ENCODE measurements at places on chromosomes 4 and X.
A peak's percentile ranks its signal among the peaks of the same experiment; 100 is the strongest.

- DNase-seq = no peak
Measured at GRCh38 chrX:47596256-47596655, 14.0 kb downstream of the TIMP1 start.

DNA sequence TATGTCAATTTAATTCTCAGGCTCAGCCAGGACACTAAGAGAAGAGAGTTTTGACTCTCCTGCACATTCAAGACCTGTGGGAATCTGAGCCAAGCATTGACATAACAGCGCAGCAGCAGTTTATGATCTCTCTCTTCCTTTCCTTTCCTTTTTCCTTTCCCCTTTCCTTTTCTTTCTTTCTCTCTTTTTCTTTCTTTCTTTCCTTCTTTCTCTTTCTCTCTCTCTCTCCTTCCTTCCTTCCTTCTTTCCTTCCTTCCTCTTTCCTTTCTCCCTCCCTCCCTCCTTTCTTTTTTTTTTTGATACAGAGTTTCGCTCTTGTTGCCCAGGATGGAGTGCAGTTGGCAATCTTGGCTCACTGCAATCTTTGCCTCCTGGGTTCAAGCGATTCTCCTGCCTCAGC is 21.6 kb downstream of the SAT1 start:
- DNase-seq = no peak

GRCh38 chr4:158459085-158459820 is 62.4 kb upstream of the RXFP1 start:
- DNase-seq = no peak

DNA sequence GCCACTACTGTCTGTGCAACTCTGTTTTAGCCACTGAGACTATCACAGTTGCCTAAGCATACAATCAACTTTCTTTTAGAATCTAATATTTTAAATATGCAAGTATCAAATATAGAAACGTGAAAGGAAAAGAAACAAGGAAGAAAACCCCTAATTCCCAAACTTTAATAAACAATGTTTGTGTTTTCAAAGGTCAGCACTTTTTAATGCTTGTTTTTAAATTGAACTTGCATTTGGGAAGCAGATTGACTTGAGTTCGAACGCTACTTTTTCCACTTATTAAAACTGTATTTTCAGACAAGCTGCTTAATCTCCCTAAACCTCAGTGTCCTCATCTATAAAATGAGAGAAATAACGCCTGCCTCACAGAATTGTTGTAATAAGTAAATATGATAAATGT is 185.8 kb upstream of the GPC4 start:
- DNase-seq = no peak

DNA sequence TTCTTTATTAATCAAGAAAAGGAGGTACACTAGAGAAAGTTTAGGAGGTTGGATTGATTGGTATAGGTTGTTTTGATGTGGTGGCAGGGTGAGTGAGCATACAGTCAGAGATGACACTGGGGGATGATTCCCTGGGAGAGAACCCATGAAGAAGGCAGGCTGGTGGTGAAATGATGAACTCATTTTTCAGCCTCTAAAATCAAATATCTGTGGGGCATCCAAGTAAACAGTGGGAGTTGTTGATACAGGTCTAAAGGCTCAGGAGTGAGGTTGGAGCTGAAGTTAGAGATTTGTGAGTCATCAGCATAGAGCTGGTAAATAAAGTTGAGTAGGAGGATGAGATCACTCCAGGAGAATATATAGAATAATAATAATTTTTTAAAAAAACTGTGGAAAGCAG is 10.0 kb upstream of the AP1S2 start:
- peak; percentile 44 for DNase-seq

DNA sequence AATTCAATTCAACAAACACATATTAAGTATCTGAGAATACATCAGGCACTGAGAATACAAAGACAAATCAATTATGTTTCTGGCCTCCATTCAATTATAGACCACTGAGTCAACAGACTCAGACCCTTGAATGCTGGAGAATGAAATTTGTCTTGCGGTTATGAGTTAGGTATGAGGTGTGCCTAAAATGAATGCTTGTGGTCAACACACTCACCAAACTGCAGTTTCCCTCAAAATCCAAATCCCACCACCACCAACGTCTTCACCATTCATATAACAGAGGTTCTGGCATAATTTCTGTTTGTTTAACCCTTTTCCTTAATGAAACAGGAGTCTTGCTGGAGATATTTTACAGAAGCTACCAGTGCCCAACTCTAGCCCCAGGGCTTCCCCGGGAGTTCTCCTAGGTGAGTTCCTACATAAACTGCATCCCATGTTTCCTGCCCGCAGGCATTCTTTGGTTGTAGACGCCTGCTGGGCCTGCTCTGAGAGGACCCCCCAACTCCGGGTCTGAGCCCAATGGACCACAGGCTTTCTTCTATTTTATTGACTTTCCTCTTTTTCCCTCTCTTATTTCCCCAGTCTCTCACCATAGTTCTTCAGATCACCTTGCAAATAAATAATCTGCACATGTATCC is 119.2 kb downstream of the DDX53 start:
- no peak for DNase-seq

DNA sequence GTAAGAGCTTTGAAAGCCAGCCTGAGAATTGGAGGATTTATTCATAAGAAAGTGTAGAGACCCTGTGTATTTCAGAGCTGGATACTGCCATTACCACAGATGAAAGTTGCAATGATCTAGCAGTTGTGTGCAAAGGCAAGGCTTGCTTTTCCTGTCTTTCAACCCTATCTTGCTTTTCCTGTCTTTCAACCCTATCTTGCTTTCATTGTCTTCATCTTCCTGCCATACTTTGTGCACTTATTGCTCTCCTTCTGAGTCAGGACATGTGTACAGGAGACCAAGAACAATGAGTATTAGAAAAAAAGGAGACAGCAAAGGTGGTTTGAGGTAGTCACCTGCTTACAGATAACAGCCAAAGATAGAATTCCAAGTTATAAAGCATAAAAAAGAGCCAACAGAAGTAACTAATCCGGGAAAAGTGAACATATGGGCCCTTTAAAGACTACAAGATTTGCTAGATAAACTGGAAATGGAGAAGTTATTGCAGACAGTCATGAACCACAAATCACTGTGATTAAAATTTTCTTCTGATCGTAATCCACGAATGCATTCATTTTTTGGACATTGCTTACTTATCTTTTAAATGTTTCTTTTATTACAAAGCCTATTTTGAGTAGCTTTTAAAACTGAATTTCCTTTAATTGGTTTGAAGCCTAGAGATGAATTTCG is 17.2 kb downstream of the C1QTNF7 start:
- no peak for DNase-seq

DNA sequence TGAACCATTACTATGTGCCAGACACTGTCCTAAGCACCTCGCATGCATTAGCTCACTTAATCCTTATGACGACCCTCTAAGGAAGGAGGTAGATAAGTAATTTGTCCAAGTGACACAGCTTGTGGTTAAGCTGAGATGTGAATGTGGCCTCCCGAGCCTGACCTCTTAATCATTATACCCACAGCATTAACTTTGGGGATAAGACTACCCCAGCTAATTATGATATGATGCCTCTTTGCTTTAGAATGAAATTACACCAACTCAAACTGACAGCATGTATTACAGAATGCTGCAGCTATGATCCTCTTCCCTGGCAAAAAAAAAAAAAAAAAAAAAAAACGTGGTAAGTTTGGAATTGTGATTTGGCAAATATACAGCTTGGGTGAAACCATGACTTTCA is 53.5 kb downstream of the APBB2 start:
- DNase-seq = no peak

DNA sequence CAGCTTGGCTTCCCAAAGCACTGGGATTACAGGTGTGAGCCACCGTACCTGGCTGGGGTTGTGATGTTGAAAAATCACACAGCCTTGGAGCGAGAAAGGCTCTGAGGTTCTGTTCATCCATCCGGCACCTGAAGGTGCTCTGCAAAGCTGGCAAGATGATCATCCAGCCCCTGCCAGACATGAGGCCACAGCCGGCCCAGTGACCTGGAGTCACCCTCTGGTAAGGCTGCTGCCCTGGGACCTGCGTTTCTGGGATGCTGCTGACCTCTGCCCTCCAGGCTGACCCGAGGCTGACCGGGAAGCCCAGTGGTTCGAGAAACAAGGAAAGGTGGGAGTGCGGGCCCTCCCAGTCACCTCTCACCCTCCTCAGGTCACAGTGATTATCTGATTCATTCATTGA is 13.5 kb upstream of the WFS1 start:
- no peak for DNase-seq

GRCh38 chrX:150983521-150984168 is 510 bp downstream of the HMGB3 start:
- DNase-seq = no peak

DNA sequence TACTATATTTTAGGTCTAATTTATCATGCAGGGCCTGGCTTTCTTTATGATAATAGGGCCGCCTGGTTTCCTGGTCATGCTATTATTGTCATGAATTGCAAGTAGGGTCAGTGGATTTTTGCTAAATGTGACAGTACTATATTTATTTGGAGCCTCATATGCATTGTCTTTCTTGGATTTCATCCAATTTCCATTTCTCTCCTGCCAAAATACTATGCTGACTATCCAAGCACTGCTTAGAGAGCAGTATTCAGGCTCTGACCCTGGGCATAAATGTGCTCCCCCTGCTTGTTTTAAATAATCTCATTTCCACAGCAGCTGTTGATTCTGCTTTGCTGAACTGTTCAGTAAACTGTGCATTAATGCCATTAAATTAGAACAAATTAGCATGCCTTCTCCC is 269.3 kb downstream of the GPM6A start:
- no peak for DNase-seq

GRCh38 chr4:40308528-40309122 is 26.5 kb upstream of the CHRNA9 start:
- DNase-seq = no peak

- DNase-seq = no peak
Measured at GRCh38 chr4:185998791-185999190, 70.2 kb upstream of the TLR3 start.

GRCh38 chr4:18022572-18023050 is 1.1 kb upstream of the LCORL start:
- DNase-seq = no peak

DNA sequence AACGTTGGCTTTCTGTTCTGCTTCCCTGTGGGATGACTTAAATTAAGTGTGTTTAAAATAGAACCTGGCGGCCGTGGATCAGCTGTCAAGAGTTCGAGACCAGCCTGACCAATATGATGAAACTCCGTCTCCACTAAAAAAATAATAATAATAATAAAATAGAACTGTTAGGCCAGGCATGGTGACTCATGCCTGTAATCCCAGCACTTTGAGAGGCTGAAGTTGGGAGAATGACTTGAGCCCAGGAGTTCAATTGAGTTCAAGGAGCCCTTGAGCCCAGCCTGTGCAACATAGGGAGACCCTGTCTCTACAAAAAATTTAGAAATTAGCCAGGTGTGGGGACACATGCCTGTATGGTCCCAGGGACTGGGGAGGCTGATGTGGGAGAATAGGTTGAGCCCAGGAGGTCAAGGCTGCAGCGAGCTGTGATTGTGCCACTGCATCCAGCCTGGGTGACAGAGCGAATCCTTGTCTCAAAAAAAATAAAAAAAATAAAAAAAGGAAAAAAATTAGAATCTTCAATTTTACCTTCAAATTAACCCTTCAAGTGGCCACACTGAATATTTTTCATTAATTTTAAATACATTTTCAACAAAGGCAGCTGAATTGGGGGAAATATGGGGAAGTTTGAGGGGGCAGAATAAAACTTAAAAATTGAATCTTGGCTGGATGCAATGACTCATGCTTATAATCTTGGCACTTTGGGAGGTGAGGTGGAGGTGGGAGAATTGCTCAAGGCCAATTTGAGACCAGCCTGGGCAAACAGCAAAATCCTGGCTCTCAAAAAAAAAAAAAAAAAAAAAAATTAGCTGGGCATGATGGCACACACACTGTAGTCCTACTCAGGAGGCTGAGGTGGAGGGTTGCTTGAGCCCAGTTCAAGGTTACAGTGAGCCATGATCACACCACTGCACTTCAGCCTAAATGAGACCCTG is 31.8 kb upstream of the HSD17B13 start:
- DNase-seq = no peak

Measured in kidney glomerular epithelial cell (primary cell).